ENCODE measurements at places on chromosomes 16 and 17. TPM values are rescaled to one million over a fixed set of nuclear protein-coding genes. Genes with fewer than 3 reads are reported as not detected.

DNA sequence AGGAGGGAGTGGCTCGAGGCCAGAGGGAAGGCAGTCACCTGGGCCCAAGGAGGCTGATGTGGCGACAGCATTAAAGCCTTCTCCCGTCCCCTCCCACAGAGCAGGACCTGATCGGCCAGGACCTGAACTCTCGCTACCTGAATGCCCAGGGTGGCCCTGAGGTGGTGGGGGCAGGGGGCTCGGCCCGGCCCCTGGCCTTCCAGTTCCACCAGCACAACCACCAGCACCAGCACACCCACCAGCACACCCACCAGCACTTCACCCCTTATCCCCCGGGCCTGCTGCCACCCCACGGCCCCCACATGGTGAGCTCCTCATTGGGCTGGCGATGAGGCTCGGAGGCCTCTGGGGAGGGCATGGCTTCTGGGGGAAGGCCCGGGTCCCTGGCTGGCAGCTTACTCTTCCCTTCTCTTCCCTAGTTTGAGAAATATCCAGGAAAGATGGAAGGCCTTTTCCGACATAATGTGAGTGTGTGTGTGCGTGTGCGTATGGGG, 6.4 kb downstream of the FBRS start:
- no peak overlapping the region for H3K4me3 ChIP-seq
- H3K27me3 ChIP-seq: no peaks in the 10 kb centered on the region
- no peak for DNase-seq
- H3K27ac ChIP-seq: no peak overlapping the region
- peaks cover 18% of the 10 kb centered on the region for H3K4me1 ChIP-seq

SNX20 gene
- 1.5 TPM for total RNA-seq

DNA sequence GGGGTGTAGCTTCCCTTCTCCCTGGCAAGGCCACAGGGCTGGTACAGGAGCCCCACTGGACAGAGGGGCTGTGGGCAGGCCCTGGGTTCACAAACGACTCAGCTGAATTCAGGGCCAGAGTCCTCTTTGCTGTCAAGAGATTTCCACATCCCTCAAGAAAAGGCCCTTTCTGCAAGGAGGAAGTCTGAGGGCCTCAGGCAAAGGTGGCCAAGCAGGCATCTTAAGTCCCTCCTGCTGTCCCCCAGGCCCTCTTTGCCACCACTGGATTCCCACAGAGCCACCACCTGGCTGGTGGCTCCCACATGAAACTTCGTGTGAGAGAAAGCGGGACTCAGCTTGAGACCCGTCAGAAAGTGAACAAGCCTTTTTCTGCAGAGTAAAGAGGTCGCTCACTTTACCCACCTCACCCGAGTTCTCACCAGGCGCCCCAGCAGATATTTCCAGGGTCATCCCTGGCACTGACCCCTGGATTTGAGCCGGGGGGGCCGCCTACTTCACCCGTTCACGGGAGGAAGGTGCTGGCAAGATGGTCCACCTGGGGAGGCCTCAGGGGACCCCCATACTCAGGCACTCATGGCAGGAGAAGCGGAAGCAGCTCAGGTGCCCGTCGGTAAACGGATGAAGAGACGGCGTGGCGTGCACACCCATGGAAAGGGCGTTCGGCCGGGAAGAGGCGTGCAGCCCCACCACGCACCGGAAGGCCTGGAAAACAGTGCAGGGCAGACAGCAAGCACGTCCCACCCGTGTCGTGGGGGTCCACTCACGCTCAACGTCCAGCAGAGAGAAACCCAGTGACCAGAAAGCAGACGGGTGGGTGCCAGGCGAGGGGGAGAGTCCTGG, 3.6 kb downstream of the RNF166 start:
- DNase-seq: no peak
- peaks cover 17% of the 10 kb centered on the region for H3K4me1 ChIP-seq

GRCh38 chr17:65183736-65184135, 46.6 kb downstream of the RGS9 start:
- DNase-seq: peak; percentile 17
- H3K27ac ChIP-seq: no peak overlapping the region
- H3K27me3 ChIP-seq: no peaks in the 10 kb centered on the region
- peaks cover 11% of the 10 kb centered on the region for H3K4me1 ChIP-seq

ABCC12 gene
- 0.13 TPM for total RNA-seq

- no peak overlapping the region for H3K27ac ChIP-seq
- H3K4me1 ChIP-seq: no peaks in the 10 kb centered on the region
- no peaks in the 10 kb centered on the region for H3K36me3 ChIP-seq
- no peak for DNase-seq
- H3K27me3 ChIP-seq: no peaks in the 10 kb centered on the region
Measured at GRCh38 chr16:88408561-88409142, 25.9 kb downstream of the ZNF469 start.

CDC6 gene
- 5.2 TPM for total RNA-seq

- H3K4me1 ChIP-seq: no peaks in the 10 kb centered on the region
- H3K27ac ChIP-seq: no peak overlapping the region
- no peaks in the 10 kb centered on the region for H3K27me3 ChIP-seq
- no peak for DNase-seq
- H3K36me3 ChIP-seq: no peaks in the 10 kb centered on the region
Measured at GRCh38 chr17:78623541-78623940, 46.3 kb upstream of the DNAH17 start.

DNA sequence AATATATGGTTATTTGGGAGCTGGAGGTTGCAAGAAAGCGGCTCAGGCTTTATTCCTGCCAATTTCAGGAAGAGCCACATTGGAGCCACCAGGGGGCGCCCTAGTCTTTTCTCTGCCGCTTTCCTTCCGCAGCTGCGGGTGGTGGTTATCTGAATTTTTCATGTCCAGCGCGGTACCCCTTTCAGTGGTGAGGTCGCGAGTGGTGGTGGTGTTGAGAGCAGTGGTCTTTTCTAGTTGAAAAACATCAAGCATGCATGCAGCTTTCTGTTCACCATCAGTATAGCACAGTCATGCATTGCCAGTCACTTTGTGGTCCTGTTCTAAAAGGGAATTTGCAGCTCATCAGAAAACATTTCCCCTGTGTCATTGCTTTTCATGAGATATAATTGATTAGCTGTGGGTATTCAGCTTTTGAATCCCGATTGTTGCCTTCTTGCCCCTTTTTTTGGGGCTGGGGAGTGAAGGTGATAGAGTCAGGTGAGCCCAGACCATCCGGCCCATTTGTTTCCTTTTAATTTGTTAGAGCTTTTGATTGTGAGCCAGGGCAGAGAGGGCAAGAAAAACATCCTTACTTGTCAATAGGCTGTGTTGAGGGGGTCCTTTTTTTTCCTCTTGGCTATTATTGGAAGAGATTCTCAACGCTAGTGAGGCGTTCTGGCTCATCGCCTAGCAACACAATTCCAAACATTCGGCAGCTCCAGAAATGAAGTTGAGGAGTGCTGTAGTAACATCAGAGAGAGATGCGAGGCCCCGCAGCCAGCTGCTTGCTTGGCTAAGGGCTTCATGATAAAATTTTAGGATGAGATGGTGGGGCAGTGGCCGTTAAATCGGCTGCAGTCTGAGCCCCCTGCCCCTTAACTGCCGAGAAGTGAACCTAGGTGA, 119.0 kb downstream of the SNX29 start:
- H3K36me3 ChIP-seq: no peaks in the 10 kb centered on the region
- peak overlapping the region; percentile 65 for H3K27ac ChIP-seq
- peak; percentile 76 for DNase-seq
- H3K4me1 ChIP-seq: peaks cover 45% of the 10 kb centered on the region
- H3K27me3 ChIP-seq: no peaks in the 10 kb centered on the region

GRCh38 chr16:90019543-90020259, 445 bp upstream of the DBNDD1 start:
- peak overlapping the region; percentile 46 for H3K27ac ChIP-seq
- peak; percentile 33 for DNase-seq
